ENCODE measurements at places on chromosomes 2 and 18.

DNA sequence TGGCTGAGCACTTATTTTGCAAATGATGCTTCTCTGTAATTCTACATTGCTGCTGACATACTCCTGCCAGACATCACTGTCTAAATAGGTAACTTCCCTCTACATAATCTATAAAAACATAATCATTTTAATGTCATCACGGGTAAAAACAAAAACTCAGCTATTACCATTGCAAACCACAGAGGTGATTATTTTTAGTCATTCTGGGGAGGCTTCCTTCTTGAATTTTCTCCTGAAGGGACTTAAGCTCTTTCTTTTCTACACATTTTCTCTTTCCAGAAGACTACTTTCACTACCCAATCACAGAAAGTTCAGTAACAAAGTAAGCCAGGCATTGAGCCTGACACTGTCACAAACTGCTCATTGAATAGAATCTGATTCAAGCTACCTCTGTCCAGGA is 40.4 kb upstream of the NFU1 start:
- no peak for DNase-seq

DNA sequence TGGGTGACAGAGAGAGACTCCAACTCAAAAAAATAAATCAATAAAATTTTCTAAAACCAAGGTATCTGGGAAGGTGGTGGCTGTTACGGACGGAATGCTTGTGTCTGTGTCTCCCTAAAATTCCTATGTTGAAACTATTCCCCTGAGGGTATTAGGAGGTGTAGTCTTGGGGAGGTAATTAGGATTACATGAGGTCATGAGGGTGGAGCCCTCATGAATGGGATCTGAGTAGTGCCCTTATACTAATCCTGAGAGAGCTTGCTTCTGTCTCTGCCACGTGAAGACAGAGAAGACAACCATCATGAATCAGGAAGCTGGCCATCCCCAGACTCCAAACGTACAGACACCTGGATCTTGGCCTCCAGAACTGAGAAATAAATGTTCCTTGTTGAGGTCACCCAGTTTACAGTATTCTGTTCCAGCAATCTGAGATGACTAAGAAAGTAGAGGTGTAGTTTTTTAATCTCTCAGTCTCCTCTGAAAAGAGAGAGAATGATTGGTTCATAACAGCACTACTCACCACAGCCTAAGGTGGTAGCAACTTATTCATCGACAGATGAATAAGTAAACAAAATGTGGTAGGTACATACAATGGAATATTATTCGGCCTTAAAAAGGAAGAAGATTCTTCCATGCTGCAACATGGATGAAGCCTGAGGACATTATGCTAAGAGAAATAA is 38.4 kb downstream of the TGFBRAP1 start:
- DNase-seq = no peak

- no peak for DNase-seq
These were observed 119.0 kb upstream of the SYT4 start for GRCh38 chr18:43396266-43396665.

GRCh38 chr2:86068136-86068588 is 37.5 kb downstream of the POLR1A start:
- DNase-seq = peak; percentile 2

GRCh38 chr2:42021464-42021863 is 26.4 kb upstream of the PKDCC start:
- no peak for DNase-seq

DNA sequence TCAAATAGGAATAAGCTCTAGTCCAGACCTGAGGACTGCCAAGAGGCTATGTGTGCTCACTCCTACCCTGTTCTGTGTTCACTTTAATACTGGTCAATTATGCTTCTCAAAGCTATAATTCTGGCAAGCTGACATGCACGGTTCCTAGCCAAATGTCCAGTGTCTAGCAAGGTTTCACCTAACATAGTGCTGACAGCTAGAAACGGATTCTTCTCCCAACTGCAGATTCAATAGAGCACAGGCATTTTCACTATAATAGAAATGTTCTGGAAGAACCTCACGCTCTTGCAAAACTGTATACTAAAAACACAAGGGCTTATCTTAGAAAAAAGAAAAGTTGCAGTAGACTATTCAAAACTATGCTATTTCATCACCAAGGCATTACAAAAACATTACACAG is 45.1 kb downstream of the HDAC4 start:
- no peak for DNase-seq

DNA sequence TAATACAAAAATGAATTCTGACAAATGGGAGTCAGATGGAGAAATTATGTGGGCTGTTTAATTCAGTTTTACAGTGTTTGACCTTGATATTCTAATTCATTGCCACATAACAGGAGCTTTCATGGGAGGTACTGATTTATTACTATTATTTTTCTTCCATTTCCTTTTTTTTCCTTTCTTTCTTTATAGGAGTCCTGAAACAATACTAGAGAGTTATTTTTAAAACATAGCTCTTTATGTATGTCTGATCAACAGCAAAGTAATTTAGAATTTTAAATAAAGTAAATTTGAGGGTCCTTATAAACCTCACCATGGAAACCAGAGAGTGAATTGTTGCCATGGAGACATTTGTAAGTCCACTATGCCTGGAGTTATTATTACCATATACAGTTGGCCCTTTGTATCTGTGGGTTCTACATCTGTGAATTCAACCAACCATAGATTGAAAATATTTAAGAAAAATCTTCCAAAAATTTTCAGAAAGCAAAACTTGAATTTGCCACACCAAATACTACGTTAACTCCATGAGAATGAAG is 40.9 kb upstream of the PPP4R1 start:
- DNase-seq = no peak

GRCh38 chr18:39746201-39746600 is 2180.6 kb upstream of the CELF4 start:
- no peak for DNase-seq

DNA sequence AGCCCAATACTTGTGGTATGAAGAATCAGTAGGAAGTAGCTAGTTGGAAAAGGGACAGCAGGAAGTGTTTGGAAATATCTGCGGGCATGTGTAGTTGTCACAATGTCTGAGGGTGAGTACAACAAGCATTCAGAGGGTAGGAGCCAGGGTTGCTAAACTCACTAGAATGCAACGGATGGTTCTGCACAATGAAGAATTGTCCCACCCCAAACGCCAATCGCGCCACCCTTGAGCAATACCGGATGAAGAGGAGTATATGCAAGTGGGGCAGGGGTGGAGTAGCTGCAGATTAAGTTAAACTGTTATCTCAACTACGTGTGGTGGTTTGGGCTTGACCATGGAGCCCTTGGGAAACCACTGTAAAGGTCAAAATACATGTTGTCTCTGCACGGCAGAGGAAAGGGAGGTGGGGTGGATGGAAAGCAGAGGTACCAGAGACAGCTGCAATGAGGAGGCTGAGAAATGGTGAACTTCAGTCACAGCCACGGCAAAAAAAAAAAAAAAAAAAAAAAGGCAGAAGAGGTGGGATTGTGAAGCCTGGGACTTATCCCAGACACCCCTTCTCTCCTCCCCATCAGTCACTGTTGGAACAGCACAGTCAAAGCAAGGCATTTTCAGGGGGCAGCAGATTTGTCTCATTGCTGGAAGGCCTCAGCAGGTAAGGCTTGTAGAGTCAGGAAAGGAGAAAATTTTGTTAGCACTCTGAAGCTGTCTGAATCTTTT is 5.2 kb downstream of the CCL20 start:
- DNase-seq = no peak

- DNase-seq = no peak
These were observed 17.3 kb downstream of the PLCL1 start for GRCh38 chr2:197821550-197822289.

DNA sequence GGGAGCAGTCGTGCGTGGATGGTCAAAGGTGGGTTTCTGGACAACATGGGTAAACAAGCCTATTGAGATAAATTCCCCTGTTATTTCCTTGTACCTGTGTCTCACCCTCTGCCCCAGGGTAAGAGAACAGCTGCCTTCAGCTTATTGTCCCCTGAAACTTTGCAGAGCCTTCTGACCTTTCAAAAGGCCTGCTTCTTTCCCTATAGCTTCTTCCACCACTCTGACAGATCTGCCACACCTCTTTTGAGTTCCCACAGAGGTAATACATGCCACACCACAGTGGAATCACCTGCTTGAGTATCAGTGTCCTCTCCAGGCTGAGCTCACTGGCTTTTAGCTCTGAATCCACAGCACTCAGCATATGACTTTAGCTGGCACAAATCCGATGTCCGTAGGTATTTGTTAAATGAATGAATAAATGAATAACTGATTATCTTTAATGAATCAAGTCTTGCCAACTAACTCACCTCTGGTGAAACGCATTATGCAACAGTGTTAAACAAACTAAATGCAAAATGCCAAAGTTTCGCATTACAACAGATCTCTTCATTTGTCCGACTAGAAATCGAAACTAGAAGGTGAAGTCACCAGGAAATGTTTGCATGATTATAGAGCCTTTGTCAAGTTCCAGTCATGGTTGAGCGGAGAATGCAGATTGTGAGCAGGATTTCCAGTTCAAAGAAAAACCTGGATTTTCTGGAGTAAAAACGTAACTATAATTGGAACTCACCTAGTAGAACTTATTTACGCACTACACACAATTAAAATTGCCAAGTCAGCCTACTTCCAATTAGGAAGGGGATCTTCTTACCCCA is 16.4 kb downstream of the DYNAP start:
- DNase-seq = no peak

GRCh38 chr2:240503375-240503774 is 54.4 kb downstream of the ANKMY1 start:
- DNase-seq = no peak

GRCh38 chr2:73890301-73891092 is 2.3 kb upstream of the ACTG2 start:
- no peak for DNase-seq

DNA sequence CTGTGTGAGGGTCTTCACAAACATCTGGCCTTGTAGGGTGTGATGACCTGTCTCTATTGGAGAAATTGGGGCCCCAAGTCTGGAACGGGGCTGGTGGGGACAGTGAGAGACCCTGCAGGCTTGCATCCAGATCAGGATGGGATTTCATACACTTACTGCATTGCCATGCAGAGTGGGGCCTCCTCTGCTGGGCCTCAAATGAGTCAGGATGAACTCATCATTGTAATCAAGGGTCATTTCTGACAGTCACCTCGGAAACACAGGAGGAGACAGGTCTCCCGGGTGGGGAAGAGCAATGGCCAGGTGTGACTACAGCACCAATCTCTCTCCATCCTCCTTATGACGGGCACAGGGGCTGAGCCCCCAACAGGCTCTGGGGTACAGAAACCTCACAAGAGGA is 48.1 kb upstream of the GALR1 start:
- no peak for DNase-seq

- no peak for DNase-seq
These were observed 13.4 kb downstream of the SERPINB7 start for GRCh38 chr18:63788447-63789096.

- no peak for DNase-seq
These were observed 39.4 kb downstream of the HRH4 start for GRCh38 chr18:24499814-24500213.

DNA sequence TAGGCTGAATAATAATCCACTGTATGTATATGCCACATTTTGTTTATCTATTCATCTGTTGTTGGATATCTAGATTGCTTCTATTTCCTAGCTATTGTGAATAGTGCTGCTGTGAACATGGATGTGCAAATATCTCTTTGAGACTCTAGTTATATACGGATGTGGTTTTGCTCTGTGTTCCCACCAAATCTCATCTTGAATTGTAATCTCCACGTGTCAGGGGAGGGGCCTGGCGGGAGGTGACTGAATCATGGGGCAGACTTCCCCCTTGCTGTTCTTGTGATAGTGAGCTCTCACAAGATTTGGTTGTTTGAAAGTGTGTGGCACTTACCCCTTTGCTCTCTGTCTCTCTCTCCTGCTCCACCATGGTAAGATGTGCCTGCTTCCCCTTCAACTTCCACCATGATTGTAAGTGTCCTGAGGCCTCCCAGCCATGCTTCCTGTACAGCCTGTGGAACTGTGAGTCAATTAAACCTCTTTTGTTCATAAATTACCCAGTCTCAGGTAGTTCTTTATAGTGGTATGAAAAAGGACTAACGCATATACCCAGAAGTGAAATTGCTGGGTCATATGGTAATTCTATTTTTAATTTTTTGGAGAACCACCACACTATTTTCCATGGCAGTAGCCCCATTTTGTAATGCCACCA is 86.1 kb upstream of the UPP2 start:
- DNase-seq = no peak

DNA sequence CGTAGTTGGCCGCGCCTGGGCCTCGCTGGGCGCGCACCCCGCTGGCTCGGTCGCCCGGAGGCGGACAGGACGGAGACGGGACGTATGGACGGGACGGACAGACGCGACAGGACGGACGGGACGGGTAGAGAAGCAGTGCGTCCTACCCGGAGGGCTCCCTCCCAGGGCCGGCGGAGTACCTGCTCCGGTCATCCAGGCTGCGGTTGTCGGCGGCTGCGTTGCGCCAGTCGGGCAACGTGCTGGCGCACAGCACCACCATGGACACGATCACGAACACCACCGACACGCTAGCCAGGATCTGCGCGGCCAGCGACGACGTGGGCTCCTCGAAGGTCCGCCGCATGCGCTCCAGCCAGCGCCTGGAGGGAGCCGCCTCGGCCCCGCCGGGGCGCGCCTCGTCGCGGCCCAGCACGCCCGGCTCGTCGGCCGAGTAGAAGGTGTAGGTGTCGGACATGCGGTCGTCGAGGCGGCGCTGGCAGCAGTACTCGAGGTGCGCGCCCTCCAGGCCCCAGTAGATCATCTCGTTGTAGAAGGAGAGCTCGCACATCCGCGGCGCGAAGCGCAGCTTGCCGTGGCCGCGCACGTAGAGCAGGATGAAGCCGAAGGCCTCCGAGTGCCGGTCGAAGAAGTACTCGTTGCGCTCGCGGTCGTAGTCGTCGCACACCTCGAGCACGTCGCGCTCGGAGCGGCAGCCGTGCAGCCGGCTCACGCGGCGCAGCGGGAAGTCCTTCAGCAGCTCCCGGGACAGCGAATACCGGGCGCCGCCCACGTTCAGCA is 903 bp downstream of the KCNG3 start:
- DNase-seq = peak; percentile 30

- no peak for DNase-seq
These were observed 190.4 kb upstream of the LRRTM4 start for GRCh38 chr2:77712601-77713000.

DNA sequence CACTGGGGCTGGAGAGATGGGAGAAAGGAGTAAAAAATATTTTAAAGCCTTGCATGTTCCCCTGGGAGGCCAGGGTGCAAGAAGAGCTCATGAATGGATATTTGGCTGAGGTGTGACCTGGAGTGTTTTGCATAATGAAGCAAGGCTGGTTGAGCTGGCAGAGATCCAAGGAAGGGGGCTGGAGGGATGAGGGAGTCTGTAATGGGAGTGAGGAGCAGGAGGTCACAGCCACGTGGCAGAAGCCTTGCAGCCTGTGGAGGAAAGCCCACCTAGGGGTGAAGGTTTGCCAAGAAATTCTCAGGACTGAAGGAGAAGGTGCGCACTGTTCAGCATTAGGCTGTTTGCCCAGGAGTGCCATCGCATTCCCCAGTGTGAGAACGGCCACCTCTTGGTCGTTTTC is 40.3 kb upstream of the ATP8B1 start:
- no peak for DNase-seq

- no peak for DNase-seq
These were observed 276.7 kb downstream of the MYT1L start for GRCh38 chr2:2054363-2054882.

GRCh38 chr2:214184461-214184860 is 226.4 kb upstream of the VWC2L start:
- DNase-seq = no peak

GRCh38 chr2:95266781-95267430 is 7.3 kb upstream of the PROM2 start:
- no peak for DNase-seq

Measured in stimulated activated naive CD4-positive, alpha-beta T cell (primary cell).